ENCODE measurements at places on chromosomes 7 and 10.

GRCh38 chr7:21462081-21462480 lies 34.2 kb downstream of the SP4 start:
- DNase-seq = no peak

DNA sequence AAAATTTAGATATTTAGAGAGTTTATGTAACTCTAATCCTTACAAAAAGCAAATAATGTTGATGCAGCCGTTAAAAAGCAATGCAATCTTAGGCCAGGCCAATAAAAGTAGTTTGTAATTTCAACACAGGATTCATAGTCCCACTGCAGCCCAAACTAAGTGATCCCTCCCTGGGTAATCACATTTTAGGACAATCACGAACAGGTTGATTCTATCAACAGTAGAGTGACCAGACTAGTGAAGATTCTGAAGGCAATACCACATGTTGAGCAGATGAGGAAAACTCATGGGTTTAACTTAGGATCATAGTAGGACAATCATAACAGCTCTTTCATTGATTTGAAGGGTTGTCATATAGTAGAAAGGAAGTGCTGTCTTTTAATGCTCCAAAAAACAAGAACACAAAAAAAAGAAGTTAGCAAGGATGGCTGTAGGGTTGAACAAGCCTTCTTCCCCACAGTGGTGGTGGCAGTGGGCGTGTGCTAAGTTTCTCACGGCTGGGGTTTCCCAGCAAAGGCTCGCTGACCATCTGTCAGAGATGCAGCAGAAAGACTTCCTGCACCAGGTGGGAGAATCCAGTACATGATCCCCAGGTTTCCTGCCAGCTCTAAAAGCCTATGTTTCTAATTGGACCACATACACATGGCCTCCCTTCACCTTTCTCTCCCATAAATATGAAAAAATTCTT lies 212.2 kb downstream of the CHRM2 start:
- peak; percentile 50 for DNase-seq

GRCh38 chr7:8259586-8260222 lies 2.3 kb downstream of the ICA1 start:
- DNase-seq = no peak

GRCh38 chr10:125016611-125017202 lies 74.8 kb downstream of the ZRANB1 start:
- no peak for DNase-seq

DNA sequence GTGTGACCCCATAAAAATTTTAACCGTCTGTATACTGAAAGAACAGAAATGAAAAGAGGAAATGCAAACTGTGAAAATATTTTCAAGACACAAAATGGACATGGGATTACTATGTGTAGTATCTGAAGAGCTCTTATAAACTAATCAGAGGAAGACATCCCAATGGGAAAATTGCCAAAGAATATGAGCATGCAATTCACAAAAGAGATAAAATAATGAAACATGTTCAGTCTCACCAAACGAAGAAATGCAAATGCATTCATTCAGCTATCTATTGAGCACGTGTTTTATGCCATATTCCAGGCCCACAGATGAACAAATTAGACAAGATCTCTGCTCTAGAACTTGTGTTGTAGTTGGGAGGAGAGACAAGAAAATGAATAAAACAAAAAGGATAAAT lies 63.2 kb downstream of the NHLRC2 start:
- DNase-seq = no peak

DNA sequence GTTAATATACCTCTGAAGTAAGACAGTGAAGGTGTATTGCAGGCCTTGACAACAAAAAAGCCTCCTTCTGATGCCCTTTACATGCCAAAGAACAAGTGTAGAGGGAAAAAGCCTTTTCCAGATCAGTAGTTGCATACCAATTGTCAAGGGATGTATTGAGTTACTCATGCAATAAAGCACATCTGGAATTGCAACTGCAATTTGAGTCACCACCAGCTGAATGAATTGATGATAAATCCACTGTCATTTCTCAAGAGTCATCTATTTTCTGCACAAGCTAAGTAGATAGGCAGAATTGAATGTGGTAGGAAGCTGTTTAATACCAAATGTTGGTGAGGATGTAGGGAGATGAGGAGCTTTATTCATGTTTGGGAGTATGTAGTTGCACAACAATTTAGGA lies 325.9 kb upstream of the SMIM30 start:
- DNase-seq = no peak

DNA sequence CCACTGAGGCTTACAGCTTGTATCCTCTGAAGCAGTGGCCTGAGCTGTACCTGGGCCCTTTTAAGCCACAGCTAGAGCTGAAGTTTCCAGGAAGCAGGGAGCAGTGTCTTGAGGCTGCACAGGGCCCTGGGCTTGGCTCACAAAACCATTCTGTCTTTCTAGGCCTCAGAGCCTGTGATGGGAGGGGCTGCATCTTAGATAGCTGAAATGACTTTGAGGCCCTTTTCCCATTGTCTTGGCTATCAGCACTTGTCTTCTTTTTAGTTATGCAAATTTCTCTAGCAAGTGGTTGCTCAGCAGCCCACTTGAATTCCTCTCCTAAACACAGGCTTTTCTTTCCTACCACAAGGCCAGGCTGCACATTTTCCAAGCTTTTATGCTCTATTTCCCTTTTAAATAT lies 864.2 kb downstream of the REEP3 start:
- DNase-seq = no peak

DNA sequence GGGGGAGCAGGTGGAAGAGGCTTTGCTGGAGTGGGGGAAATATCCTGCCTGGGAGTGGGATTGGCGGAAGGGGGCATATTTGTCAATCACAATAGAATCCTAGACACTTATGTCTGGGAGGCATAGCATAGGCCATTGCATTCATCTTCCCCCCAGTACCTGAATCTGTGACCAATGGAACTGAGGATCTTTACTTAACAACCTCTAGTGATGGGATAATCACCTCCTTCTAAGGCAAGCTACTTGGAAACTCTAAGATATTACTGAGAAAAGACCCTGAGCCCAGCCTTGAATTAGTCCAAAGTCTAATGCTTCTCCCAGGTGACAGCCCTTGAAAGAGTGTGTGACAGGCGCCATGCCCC lies 90.7 kb downstream of the NPSR1 start:
- no peak for DNase-seq
